GM03348 (cell line): ENCODE measurements at places on chromosomes 12 and 14.

- DNase-seq, result no peak
Observed at GRCh38 chr14:75634848-75635247, 25.8 kb downstream of the ERG28 start.

DNA sequence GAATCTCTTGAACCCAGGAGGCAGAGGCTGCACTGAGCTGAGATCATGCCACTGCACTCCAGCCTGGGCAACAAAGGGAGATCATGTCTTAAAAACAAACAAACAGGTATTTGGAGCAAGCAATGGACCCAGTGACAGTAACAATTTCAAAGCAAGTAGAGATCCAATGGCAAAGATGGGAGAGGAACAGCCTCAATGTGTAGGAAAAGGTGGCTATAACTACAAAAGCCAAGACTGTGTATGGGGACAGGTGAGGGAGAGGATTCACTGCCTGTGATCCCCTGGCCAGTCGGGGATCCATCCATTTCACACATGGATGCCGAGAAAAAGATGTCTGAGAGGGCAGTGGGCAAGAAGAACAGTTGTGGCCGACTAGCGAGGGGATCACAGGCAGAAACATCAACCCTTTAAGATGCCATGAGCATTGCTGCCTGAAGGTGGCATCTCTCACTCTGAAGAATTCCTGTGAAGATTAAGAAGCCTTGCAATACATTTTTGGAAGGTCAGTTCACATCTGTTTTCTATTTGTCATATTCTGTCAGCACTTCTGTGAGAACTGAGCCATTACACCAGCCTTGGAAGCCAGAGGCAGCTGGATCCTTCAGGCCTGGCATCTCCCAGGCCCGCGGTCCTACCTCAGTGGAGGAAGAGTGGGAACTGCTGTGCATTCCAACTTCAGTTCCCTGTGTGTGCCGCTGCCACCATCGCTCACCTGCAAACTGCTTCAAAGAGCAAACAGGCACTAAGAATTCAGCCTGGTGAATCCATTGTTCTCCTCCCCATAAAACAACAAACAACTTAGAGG lies 54.5 kb upstream of the FRS2 start:
- DNase-seq, result peak; percentile 90

- DNase-seq, result no peak
Observed at GRCh38 chr14:100761481-100761880, 34.8 kb downstream of the DLK1 start.

DNA sequence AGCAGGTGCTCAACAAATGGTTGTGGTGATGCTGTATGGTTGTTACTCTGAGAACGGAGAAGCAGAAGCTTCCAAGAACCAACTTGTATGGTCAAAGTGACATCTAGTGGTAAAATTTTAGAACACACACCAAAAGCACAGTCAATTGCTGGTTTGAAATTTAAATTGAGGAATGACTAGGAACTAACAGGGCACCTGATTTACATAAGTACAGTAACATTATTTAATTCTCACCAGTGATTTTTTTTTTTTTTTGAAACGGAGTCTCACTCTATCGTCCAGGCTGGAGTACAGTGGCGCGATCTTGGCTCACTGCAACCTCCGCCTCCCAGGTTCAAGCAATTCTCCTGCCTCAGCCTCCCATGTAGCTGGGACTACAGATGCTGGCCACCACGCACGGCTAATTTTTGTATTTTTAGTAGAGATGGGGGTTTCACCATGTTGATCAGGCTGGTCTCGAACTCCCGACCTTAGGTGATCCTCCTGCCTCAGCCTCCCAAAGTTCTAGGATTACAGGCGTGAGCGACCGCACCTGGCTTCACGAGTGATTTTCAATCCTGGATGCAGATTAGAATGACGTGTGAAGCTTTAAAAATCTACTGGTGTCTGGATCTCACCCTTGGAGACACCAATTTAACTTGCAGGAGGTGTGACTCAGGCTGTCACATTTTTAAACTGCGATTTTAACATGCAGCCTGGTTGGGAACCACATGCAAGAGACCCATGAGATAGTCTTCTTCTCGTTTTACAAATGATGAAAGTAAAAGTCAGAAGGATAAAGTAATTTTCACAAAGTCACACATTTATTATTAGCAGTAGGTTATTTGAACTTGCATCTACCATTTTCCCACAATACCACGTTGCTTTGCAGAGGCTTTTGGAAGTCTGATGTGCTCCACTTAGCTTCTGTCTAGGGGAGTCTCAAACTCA lies 14.1 kb upstream of the NUMB start:
- DNase-seq, result peak; percentile 75

DNA sequence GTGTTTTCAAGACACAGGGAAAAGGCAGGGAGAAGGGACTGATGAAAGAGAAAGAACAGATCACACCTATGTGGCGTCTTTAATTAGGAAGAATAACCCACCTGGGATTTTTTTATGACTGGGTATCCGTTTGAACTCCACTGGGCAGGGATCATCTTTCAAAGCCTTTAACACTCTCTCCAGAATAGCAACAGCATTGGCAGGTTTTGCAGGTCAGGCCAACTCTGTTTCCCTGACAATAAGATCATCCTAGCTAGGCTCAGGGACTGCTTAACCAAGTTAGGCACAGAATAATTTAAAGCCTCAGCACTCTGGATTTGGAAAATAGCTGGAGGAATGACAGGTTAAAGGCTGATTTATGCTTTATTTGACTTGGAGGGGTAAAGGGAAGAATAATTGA lies 117.6 kb downstream of the SUDS3 start:
- DNase-seq, result no peak
